Activated CD4-positive, alpha-beta T cell treated with anti-CD3 and anti-CD28 coated beads for 24 hours (primary cell): ENCODE measurements at places on chromosomes 11 and 22.

DNA sequence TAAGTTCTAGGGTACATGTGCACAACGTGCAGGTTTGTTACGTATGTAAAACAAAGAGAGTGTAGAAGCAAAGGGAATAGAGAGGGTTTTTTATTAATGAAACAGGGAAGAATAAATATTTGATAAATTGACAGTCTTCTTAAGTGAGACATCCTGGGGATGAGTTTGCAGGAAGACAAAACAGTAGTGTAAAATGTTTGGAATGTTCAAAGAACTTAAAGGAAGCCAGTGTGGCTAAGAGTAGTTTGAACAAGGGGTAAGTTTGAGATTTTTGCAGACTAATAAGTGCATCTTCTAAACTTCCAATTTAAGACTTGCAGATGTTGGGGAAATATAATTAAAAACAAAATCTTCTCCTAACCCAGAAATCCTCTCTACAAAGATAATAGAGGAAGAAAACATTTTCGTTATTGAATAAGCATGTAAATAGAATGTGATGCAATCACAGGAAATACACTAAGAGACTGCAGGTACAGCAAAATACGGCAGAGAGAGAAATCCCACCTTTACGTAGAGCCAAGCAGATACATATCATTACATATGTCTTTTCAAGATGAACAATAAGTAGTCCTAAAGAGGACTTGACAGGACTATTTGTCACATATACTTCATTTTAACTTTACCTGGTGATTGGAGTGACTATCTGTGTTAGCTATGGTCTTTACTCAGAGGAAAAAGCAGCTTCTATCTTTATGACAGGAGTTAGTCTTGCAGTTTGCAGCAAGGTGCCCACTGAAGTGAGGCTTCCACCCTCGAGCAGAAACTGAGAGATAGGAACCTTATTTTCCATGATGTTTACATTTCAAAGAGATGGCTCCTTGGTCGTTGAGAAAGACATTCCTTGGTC, 402.1 kb downstream of the CNTN5 start:
- DNase-seq: no peak

GRCh38 chr11:86151174-86152005, 82.5 kb upstream of the PICALM start:
- no peak for DNase-seq

DNA sequence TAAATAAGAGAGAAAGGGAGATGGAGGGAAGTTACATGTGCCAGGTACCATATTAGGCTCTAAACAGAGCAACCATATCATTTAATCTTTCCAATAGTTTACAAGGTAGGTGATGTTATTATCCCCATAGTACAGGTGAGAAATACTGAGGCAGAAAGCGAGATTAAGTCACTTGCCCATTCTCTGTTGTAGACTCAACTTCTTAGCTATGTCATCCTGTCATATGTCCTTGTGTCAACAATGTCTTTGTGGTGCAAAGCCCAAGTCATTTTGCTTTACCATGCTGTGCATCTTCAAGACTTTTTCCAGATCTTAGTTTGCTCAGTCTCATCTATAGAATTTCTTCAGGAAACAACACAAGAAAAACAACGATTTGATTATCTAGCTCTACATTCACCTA, 205.0 kb upstream of the E2F8 start:
- DNase-seq: no peak

DNA sequence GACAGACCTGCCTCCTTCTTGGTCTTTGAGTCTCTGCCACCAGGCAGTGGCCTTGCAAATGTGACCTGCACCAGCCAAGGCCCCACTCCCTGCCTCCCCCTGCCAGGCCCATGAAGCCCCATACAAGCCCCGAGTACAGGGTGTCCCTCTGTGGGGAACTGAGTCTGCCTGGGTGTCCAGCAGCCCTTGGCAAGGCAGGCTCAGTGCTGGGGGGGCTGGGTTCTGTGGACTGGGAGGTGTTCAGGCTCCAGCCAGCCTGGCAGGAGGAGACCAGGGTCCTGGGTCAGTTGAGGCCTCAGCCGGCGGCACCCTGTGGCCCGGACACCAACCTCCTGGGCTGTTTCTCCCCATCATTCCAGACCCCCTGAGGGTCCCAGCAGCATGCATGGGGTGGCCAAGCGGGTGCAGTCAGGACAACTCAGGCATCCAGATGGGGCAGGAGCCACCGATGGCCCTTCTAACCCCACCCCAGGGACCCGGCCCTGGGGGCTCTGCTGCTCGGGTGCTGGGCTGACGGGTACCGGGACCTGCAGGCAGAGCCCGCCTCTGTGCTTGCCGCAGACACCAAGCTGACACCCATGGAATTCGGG, 5.7 kb downstream of the MUC5AC start:
- no peak for DNase-seq

DNA sequence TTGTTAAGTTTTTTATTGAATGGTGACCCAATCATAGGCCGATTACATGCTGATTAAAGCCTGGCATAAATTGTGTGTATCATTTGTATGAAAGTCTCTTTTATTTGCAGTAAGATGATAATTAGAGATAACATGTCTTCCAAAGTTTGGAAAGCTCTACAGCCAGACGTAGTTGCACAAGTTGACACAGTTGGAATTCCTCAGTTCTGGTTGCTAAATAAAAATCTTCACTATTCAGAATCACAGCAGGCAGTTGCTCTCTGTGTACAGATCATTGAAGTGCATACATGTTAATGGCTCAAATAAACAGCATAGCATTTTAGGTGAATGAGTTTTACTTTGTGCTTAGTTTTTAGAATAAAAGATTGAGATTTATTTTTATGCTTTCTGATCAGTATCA, 69.5 kb downstream of the ARHGAP42 start:
- no peak for DNase-seq

DNA sequence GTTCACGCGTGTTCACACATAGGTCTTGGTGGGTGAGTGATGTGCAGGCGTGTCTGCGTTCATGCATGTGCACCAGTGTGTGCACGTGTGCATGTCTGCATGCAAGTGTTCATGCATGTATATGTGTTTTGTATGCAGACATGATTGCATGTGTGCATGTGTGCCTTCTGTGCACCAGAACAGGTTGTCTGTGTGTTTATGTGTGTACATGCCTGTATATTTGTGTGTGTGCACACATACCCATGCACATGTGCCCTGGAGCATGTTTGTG, 4.9 kb downstream of the ZDHHC8 start:
- no peak for DNase-seq

GRCh38 chr11:73269459-73270015, 2.6 kb upstream of the P2RY6 start:
- DNase-seq: no peak

DNA sequence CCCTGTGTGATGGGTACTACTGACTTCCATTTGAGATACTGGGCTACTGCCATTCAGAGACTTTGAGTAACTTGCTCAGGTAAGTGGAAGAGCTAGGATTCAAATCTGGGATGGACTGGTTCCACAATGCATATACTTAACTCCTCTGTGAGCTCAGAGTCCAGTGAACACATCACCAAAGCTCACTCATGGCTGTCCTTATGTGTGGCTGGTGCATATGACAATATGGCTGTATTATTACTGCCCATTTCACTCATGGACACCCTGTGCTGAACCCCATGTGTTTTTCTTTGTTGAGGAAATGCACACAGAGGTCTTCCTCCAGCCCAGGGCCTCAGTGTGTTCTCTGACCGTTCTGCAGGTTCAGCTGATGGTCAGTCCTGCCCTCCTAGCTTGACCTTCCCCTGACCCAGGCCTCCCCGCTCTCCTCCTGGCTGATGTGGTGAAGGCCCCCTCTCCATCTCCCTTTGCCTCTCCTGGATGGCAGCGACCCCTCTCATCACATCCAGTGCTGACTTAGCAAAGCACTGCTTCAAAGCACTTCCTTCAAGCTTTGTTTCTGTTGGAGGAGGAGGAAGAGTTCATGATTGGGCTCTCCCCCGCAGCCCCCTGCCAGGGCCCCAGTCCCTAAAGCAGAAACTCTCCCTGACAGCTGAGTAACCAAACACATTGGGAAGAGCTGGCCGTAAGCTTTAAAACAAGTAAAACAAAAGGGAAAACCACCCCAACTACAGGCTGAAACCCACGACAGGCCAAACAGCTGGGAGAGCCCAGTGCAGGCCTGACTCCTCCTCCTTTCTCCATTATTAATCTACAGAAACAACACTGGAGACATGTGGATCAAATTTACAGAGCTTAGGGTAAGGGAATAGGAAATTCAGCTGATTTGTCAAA, 101.2 kb downstream of the NAT10 start:
- no peak for DNase-seq

GRCh38 chr11:91922846-91923245, 301.8 kb upstream of the FAT3 start:
- no peak for DNase-seq

- DNase-seq: no peak
Measured at GRCh38 chr11:45502226-45502545, 163.2 kb downstream of the CHST1 start.

GRCh38 chr22:45529971-45530575, 27.4 kb downstream of the FBLN1 start:
- no peak for DNase-seq

DNA sequence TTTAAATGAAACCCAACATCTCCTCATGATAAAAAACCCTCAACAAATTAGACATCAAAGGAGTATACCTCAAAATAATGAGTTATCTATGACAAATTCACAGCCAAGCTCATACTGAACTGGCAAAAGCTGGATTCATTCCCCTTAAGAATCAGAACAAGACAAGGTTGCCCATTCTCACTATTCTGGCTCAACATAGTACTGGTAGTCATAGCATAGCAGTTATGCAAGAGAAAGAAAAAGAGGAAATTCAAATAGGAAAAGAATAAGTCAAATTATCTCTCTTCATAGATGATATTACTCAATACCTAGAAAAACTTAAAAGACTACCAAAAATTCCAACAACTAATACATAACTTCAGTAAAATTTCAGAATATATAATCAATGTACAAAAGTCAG, 29.4 kb upstream of the XKR3 start:
- DNase-seq: no peak

GRCh38 chr11:65657426-65657825, 5.3 kb downstream of the RELA start:
- DNase-seq: no peak

- no peak for DNase-seq
Measured at GRCh38 chr11:119847853-119848252, 118.9 kb upstream of the NECTIN1 start.

DNA sequence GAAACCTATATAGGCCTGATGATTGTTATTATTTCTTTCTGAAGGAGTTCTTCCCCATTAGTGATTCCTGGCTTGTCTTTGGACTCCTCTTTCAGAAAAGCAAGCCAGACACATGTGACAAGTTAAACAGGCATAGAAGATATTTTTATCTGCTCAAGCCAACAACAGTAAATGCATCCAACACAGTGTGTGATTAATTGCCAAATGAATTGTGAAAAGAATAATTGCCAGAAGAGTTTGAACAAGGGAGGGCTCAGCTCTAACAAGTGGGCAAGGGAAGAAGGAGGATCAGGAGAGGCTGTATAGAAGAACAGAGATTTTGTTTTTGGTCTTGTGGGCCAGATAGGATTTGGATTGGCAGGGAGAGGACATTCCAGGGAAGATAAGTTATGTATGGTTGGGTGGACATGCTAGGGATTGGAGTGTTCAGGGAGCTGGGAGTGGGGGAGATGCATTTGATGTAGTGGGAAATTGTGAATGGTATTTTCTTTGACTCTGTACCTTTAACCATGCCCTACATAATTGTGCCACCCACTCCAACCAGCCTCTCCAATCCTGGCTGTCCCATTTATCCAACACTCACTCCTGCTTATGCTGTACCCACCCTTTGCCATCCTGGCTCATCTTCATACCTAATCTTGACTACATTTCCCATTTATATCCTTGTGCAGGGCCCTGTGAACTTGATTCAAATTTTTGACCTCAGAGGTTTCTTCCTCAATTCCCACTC, 172.8 kb downstream of the RRAS2 start:
- no peak for DNase-seq

GRCh38 chr22:44385296-44385610, 72.5 kb upstream of the SHISAL1 start:
- DNase-seq: no peak

GRCh38 chr22:36773935-36774334, 2.0 kb downstream of the IFT27 start:
- DNase-seq: no peak

DNA sequence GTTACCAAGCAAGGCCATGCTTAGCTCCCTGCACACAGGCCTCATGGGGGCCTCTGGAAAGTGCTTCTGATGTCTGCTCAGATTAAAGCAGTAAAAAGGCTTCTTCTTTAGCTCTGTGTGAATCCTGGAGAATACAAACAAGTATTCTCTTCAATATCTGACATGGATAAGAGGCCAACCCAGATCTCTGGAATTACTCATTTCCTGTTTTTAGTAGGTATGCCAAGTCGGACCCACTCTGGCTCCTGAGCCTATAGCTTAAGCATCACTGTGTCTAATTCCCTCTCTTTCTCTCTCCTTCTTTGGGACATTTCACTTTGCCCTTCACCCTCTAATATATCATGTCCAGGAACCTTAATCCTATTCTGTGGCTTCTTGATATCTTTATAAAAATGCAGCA, 529.6 kb upstream of the CCDC90B start:
- DNase-seq: no peak

DNA sequence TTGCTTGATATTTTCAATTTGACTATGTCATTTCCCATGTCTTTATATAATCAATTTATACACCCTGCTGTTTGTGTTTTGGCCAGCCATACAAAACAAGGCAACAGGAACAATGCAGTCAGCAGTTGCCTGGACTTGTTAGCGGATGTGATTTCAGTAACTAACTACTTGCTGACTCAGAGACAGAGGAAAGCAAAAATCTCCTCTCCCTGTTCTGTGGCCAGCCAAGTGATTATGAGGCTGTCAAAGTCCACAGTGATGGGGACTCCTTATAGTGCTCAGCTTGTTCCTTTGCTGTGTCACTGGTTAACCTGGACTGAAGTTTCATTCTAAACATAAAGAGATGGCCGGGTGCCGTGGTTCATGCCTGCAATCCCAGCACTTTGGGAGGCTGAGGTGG, 32.6 kb upstream of the APLP2 start:
- no peak for DNase-seq
